Activated CD8-positive, alpha-beta T cell treated with anti-CD3 and anti-CD28 coated beads for 36 hours (primary cell): ENCODE measurements at places on chromosomes 7 and 10. TPM values are rescaled to one million over a fixed set of nuclear protein-coding genes. Genes with fewer than 3 reads are reported as not detected.

DNA sequence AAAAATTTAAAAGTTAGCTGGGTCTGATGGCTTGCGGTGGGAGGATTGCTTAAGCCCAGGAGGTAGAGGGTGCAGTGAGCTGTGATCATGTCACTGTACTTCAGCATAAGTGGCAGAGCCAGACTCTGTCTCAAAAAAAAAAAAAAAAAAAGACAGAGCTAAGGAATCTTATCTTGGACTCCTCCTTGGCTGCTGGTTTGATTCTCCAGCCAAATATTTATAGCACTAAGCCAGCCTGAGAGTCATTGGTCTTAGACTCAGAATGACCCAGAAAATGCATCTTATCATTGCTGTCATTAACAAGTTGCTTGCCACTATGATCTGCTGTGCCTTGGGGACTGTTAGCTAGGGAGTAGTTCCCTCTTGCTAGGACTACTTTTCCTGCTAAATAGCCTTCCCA, 164.7 kb downstream of the GNAT3 start:
- no peaks in the 10 kb centered on the region for H3K4me1 ChIP-seq
- DNase-seq, result no peak
- H3K27ac ChIP-seq, result no peak overlapping the region
- H3K36me3 ChIP-seq, result no peaks in the 10 kb centered on the region
- H3K27me3 ChIP-seq, result no peaks in the 10 kb centered on the region
- no peak overlapping the region for H3K4me3 ChIP-seq

DNA sequence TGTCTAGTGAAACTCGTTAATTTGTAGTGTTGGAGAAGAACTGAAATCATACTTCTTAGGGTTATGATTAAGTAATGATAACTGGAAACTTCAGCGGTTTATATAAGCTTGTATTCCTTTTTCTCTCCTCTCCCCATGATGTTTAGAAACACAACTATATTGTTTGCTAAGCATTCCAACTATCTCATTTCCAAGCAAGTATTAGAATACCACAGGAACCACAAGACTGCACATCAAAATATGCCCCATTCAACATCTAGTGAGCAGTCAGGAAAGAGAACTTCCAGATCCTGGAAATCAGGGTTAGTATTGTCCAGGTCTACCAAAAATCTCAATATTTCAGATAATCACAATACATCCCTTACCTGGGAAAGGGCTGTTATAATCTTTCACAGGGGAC, 187.6 kb downstream of the CFTR start:
- no peak for DNase-seq
- no peaks in the 10 kb centered on the region for H3K4me1 ChIP-seq
- no peak overlapping the region for H3K4me3 ChIP-seq
- no peaks in the 10 kb centered on the region for H3K27me3 ChIP-seq
- H3K27ac ChIP-seq, result no peak overlapping the region

Gene CHRM2
- not detected for total RNA-seq

DNA sequence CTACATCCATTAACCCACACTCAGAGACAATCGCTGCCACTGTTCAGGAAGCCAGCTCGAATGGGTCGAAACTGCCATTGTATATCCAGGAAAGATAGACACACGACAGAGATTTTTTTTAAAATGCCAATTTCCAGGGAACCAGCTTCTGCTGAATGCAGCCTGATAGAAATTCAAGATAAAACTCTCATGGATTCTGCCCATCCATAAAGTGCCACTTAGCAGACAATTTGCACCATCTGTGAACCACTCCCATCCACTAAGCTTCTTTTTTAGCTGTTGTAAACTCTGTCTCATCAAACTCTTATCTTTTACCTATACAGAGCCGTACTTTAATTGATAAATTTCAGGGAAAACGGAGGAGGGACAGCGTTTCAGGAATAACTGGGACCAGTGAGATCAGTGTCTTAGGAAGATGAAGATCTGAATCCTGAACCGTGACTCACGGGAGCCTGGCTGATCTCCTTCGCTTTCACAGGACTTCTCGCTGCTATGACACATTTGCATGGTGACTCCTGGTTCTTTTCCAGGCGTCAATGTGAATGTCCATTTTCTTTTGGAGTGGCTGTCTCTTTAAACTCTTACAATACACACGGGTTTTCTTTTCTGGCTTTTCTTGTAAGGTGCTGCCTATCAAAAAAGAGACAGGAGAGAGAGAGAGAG, 103.4 kb downstream of the FAM204A start:
- H3K27ac ChIP-seq, result no peak overlapping the region
- no peaks in the 10 kb centered on the region for H3K4me1 ChIP-seq
- H3K36me3 ChIP-seq, result no peaks in the 10 kb centered on the region
- no peak overlapping the region for H3K4me3 ChIP-seq

GRCh38 chr7:90192876-90193750, 18.4 kb upstream of the STEAP2 start:
- no peak for DNase-seq
- H3K4me1 ChIP-seq, result no peaks in the 10 kb centered on the region
- H3K27ac ChIP-seq, result no peak overlapping the region
- peaks cover 2% of the 10 kb centered on the region for H3K27me3 ChIP-seq
- H3K4me3 ChIP-seq, result no peak overlapping the region

DNA sequence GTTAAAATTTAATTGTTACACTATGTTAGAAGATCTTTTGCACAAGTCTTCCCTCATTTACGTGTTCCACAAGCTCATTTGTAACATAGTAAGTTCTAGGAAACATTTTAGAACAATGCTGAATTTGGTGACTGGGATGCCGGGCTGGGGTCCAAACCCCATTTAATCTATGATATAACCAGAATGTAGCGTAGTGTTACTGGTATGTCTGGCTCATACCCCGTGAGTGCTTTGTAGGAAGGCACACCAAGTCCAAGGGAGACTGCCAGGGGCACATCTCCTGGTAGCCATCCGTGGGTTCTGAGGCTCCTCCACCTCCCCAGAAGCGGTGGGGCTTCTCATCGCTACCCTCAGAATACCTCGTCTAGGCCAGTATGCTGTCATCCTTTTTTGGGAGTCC, 21.3 kb upstream of the TMEM236 start:
- H3K27me3 ChIP-seq, result no peaks in the 10 kb centered on the region
- no peak for DNase-seq
- H3K36me3 ChIP-seq, result no peaks in the 10 kb centered on the region
- no peaks in the 10 kb centered on the region for H3K4me1 ChIP-seq
- H3K4me3 ChIP-seq, result no peak overlapping the region

- no peak overlapping the region for H3K27ac ChIP-seq
- no peaks in the 10 kb centered on the region for H3K27me3 ChIP-seq
- peaks cover 13% of the 10 kb centered on the region for H3K4me1 ChIP-seq
- H3K4me3 ChIP-seq, result no peak overlapping the region
- no peak for DNase-seq
These were observed 83.3 kb downstream of the PLXNA4 start for GRCh38 chr7:132492823-132493445.

DNA sequence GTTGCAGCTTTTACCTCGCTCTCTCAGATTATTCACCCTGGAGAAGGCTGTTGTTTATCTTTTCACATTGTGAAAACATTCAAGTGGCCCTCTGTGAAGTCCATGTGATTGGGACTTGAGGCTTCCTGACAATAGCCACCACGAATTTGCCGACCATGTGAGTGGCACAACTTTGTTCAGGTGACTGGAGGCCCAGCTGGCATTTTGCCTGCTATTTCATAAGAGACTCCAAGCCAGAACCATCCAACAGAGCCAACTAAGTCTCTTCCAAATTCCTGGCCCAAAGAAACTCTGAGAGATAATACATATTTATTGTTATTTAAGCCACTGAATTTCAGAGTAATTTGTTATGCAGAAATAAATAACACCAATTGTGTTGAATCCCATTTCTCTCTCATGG, 38.2 kb upstream of the CCSER2 start:
- no peak for DNase-seq
- peaks cover 19% of the 10 kb centered on the region for H3K4me1 ChIP-seq
- H3K27ac ChIP-seq, result no peak overlapping the region
- no peak overlapping the region for H3K4me3 ChIP-seq

GRCh38 chr10:132300582-132300981, 7.2 kb downstream of the STK32C start:
- no peak for DNase-seq
- H3K27ac ChIP-seq, result no peak overlapping the region
- H3K4me1 ChIP-seq, result peaks cover 7% of the 10 kb centered on the region
- H3K36me3 ChIP-seq, result no peaks in the 10 kb centered on the region

DNA sequence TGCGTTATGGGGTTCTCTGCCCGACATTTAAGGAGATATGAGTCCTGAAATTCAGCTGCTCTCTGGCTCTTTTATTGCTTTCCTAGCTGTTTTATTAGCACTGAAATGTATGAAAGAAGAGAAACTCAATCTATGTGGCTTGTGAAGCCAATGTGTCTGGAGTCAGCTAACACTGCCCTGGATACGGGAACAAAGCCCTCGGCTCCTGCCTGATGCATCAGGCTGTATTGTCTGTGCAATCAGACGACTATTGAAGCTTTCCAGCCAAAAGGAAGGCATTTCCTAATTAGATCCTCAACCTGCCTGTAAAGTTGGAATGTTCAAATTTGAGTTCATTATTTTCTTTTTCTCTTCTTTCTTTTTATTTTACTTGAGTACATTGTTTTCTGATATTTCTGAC, 22.0 kb upstream of the TM9SF3 start:
- no peaks in the 10 kb centered on the region for H3K27me3 ChIP-seq
- no peak for DNase-seq
- H3K4me1 ChIP-seq, result peaks cover 9% of the 10 kb centered on the region
- no peak overlapping the region for H3K27ac ChIP-seq
- no peak overlapping the region for H3K4me3 ChIP-seq

GRCh38 chr10:60208676-60209269, 180.9 kb downstream of the ANK3 start:
- peaks cover 8% of the 10 kb centered on the region for H3K4me1 ChIP-seq
- H3K27me3 ChIP-seq, result peaks cover 2% of the 10 kb centered on the region
- H3K4me3 ChIP-seq, result no peak overlapping the region
- no peak for DNase-seq
- H3K36me3 ChIP-seq, result peaks cover 5% of the 10 kb centered on the region
- no peak overlapping the region for H3K27ac ChIP-seq

GRCh38 chr7:30241767-30242166, 42.6 kb upstream of the ZNRF2 start:
- H3K36me3 ChIP-seq, result peaks cover 2% of the 10 kb centered on the region
- no peak overlapping the region for H3K27ac ChIP-seq

DNA sequence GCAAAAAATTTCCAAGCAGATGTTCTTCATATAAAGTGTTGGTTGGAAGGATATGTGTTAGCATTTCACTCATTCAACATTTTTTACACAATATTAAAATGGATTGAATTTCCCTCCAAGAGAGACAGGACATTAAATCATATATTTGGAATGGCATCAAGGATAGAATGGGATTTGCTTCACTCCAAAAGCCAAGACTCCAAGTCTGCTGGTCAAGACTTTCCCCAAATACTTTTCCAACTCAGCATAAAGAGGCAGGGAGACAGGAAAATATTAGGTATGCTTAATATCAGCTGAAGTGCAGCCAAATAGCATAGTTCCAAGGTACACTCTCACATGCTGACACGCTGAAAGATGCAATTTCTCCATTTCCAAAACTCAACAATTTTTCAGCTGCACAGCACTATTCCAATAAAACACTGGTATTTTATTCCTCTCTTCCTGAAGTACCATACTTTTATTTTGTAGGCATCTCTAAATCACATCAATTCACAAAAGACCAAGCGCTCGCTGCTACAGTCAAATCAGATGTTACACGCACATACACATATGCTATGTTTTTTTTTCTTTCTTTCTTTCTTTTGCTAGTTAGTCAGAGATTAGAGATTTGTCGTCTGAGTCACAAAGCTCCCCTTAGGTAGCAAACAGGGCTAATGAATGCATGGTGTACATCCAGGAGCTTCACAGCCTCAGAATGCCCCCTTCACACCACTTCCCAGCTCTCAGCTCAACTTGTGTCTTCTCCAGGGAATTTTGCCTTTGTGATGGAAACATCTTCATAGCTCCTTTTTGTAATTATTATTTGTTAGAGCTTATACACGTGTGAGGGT, 1033.8 kb upstream of the AUTS2 start:
- no peak overlapping the region for H3K27ac ChIP-seq
- no peaks in the 10 kb centered on the region for H3K27me3 ChIP-seq
- no peaks in the 10 kb centered on the region for H3K36me3 ChIP-seq
- no peaks in the 10 kb centered on the region for H3K4me1 ChIP-seq
- no peak overlapping the region for H3K4me3 ChIP-seq
- DNase-seq, result no peak

DNA sequence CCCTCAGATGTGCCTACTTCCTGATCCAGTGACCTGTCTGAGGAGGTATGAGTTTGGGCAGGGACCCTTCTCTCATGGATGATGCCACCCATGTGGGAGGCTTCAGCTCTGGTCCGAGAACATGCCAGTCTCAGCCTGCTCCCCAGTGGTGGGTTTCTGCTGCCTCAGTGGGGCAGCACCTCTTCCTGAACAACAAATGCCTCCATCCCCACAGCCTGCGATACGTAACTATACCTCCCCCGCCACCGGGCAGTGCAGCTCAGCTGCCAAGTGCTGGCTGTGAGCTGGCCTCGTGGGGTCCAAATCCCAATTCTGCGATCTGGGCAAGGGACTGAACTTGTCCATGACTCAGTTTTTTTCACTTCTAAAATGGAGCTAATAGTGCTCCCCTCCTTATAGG, 3.1 kb downstream of the GDF10 start:
- peaks cover 7% of the 10 kb centered on the region for H3K27me3 ChIP-seq
- no peak for DNase-seq
- no peaks in the 10 kb centered on the region for H3K36me3 ChIP-seq
- no peak overlapping the region for H3K27ac ChIP-seq
- H3K4me3 ChIP-seq, result no peak overlapping the region

GRCh38 chr7:140155428-140155827, 21.4 kb downstream of the KDM7A start:
- no peak for DNase-seq
- no peaks in the 10 kb centered on the region for H3K27me3 ChIP-seq
- no peak overlapping the region for H3K27ac ChIP-seq
- no peak overlapping the region for H3K4me3 ChIP-seq
